NCI-H1105 (cell line): ENCODE measurements at places on chromosomes 2 and 18.

DNA sequence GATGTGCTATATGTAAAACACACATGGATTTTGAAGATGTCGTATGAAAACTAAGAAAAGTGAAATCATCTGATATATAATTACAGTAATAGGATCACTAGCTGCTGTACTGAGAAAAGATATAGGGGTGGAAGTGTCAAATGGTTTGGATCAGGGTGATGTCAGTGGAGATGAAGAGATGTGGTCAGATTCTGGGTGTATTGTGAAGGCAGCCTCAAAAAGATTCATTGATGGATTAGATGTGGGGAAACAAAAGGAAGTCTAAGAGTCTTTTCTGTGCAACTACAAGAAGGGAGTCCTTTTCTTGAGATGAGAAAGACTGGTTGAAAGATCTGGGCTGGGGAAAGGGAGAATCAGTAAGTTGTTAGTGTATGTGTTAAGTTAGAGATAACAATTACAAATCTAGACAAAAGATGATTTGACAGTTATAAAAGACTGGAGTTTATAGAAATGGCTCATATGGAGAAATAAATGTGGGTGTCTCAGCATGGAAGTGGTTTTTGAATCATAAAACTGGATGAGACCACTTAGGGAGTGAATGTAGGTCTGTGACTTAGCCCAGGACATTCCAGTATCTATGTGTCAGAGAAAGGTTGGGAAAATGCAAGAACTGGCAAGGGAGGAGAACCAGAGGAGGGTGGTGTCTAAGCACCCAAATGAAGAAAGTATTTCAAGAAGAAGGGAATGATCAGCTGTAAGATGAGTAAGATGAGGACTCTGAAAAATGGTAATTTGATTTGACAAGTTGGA is 347.4 kb downstream of the PARD3B start:
- DNase-seq: no peak

- no peak for DNase-seq
These were observed 876 bp upstream of the CAVIN2 start for GRCh38 chr2:191847764-191848163.

DNA sequence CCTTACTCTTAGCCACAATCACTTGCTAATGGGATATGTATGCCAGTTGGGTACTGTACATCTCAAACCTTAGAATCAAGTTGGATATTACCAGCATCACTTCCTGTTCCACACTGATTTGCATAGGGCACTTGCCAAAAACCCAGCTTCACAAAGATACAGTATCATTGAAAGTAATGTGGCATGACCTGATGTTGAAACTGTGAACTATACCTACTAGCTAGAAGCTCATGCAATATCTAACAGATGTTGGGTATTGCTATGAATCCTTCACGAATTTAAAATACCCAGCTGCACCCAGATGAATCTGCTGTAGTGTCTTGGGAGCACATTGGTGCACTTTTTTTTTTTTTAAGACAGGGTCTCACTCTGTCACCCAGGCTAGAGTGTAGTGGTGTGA is 6.5 kb upstream of the STAMBP start:
- DNase-seq: no peak

DNA sequence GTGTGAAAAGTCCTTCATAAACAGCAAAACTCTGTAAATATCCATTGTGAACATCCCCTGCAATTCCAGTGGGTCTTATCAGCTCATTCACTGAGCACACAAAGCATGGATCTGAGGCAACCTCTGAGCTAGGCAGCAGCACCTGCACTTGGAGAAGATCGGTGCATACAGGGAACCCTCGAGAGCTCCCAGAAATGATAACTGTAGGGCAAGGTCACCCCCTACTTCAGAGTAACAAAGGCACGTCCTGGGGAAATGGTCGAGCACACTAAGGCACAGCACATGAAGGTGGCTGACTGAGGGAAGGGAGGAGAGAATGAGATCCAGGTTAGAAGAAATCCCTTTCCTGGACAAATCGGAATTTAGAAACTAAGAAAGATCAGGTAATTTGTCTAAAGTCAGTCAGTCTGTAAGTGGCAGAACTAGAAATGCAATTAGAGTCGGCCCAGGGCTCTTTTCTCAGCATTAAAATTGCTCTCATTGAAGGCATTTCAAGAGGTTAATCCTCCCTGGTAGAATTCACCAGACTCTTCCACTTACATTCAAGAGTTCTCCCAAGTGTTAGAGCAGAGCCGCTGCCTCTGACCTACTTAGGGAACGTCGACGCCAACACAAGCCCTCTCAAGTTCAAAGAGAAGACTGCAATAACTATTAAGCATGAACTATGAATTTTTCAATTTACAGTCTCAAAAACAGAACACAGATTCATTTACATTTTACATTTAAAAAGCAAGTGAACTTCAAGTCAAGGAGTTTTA is 45.9 kb downstream of the PXDN start:
- no peak for DNase-seq

GRCh38 chr2:110900191-110900590 is 167.8 kb downstream of the ACOXL start:
- no peak for DNase-seq

GRCh38 chr2:22290302-22290701 is 1094.7 kb upstream of the KLHL29 start:
- no peak for DNase-seq

GRCh38 chr2:152664725-152665124 is 52.5 kb downstream of the PRPF40A start:
- no peak for DNase-seq

DNA sequence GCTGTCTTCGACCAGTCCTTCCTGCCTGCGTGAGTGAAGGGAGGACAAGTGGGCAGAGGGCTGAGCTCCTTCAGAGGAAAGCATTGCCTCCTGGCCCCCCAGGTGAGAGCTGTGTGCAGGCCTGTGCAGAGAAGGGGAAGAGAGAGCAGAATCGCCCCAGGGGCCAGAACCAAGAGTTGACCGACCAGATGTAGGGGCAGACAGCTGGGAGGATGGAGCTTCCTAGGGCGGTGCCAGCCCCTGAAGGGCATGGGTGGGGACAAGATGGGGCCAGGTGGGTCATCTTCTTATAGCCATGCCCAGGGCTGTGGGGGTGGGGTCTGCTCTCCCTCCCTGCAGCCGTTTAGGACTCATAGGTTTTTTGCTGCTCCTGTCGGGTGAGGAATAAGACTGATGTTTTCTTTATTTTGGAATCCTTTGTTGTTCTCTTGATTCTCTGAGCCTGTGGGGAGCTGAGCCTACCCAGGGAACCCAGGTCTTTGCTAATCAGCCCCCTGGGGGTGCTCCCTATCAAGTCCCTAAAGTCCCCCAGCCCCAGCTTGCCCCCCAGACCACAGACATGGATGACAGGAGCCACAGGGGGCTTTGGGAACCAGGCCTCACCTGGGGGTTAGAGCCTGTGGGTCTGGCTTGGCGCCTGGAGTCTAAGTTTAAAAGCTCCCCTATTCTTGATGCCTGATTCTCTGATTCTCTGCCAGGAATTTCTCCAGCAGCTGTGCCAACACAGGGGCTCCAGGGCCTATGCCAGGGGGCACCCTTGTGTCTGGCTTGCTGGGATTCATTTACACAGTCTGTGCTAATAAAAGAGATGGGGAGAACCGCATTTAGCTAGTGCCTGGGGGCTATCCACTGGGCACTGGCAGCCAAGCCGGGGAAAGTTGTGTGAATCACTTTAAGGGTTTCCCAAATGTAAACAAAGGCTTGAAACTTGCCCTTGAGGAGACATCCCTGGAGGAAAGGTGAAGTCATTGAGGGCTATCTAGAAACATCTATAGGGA is 9.3 kb upstream of the EFHD1 start:
- peak; percentile 82 for DNase-seq

GRCh38 chr2:152015552-152015951 is 83.3 kb downstream of the CACNB4 start:
- DNase-seq: no peak

DNA sequence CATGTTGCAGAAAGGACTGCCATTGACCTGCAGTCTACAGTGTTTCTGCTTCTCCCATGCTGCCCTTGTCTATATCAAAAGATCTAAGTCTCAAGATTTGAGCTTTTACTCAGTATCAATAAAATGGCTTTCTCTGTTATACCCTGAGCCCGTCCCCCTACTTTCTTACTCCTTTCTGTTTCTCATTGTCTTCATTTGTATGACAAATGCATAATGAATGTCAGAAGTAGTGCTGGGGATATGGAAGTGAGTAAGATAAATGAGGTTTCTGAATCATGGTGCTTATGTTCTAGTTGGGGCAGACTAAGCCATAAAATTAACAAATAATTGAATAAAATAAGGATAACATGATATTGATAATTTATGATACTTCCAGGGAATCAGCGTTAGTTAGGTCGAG is 128.6 kb downstream of the PARD3B start:
- DNase-seq: no peak

DNA sequence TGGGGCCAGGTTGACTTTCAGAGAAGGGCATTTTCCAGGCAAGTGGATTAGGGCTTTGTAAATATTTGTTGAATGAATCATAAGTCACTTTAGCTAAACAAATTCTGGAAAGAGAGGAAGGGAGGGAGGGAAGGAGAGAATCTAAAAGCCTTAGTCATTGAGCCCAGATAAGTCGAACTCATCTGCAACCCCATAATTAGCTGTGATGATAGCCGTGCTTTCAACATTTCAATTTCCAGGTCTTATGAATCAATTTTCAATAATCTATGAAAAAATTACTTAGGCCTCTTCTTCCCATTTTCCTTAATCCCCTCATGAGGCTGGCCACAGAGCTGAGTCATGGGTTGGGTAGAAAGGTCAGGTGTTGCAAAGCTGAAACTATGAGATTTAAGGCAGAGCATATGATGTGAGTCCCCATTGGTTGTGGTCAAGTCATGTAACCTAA is 111.9 kb upstream of the MAPRE2 start:
- no peak for DNase-seq

GRCh38 chr18:34492652-34493051 is 217.4 kb upstream of the DTNA start:
- no peak for DNase-seq

DNA sequence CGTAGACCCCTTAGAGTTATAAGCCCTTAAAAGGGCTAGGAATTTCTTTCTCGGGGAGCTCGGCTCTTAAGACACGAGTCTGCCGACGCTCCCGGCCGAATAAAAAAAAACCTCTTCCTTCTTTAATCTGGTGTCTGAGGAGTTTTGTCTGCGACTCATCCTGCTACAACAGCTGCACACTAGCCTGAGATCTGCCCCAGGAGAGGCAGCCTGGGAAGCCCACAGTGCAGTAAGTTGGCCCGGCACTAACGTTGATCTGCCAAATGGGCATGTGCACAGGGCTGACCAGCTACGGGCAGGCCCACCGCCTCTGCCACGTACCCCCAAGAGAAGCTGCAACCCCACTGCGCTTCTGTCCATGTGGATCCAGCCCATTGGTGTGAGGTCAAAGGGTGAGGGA is 8.4 kb upstream of the LIMS2 start:
- DNase-seq: no peak

DNA sequence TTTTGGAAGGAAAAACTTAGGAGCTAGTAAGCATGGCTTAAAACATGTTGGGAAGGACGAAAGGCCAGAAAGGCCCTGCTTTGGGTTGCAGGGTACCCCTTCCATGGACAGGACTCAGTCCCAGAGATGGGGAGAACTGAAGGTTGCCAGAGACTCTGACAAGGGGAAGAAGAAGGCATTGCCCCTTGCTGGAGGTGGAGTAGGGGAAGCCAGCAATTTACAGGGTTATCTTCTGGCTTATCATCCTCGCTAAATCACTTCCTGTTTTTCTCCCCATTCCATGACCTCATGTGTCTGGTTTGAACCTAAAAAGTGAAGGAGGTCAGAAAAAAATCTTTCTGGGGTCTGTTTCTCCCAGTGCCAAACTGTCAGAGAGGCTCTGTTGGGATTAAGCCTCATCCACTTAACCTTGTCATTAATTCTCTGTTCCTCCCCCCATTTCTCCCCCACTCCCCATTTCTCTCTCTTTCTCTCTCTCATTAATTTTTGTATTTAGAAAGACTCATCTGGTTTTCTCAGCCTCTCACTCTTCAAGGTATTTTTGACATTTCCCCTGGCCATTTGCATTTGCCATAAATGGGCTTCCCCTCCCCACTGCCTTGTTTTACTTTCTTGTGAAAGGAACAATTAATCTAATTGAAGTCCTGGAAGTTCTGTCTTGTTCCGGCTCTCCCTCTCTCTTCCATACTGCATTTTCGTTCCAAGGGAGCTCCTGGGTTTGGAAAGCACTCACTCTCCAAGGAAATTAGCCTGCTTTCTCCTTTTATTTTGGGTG is 17.4 kb downstream of the NRP2 start:
- DNase-seq: no peak

DNA sequence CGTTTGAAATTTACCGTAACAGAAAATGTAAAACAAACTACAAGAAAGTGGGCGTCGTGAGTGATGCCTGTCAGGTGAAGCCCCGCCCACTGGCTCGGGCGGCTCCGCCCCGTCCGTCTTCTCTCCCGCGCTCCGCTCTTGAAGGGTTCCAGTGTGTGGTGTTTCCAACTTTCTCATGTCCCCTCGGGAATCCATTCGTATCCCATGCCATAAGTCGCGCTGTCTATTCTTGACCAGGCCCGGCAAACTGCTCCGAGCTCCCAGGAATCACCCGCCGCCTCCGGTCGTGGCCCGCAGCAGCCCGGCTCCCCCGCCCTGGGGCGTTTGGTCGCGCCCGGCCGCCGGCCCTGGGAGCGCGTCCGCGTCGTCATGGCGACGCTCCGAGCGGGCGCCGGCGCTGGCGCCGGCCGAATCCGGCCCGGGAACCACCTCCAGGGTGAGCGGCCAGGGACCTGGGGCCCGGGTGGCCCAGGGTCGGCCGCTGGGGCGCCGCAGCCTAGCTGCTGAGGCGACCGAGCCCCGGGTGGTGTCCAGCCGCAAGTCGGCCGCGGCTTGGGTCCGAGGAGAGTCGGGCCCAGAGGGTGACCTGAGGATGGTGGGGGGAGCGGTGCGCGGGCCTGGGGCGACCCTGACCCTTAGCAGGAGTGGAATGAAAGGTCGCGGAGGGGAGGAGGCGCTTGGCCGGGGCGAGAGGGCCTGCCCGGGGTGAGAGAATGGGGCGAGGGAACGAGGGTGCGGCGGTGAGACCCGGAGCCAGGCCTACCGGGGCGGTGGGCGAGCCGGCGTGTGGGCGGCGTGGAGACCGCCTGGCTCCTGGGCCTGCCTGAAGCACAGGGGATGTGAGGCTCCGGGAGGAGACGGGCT is at the start of gene CFAP221:
Gene CFAP221, plus strand, starts transcription at position 375 of the 864 bp plus-strand sequence. CDS start 1,683 bp downstream, outside the sequence.
- DNase-seq: peak; percentile 37

DNA sequence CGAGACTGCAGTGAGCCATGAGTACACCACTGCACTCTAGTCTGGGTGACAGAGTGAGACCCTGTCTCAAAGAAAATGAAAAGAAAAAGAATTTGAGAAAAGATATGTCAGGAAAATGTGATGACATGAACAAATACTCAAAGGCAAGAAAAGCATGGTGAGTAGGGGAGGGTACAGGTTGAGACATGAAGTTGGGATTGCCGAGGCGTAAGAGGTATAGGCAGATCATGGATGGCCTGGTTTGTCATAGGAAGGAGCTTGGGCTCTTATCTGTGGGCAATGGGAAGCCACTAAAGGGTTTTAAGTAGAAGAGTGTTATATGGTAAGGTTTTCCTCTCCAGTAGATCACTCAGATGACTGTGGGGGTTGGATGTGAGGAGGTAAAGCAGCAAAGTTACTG is 32.3 kb downstream of the SPAST start:
- no peak for DNase-seq
